ENCODE measurements at places on chromosomes 12 and 14. TPM values are rescaled to one million over a fixed set of nuclear protein-coding genes. Genes with fewer than 3 reads are reported as not detected.

Gene NANOG
- total RNA-seq = 0.21 TPM

Gene ATL1
- 18.6 TPM for total RNA-seq

Gene RAN
- 251 TPM for total RNA-seq

Gene GUCY2C
- total RNA-seq = not detected

Gene ABCB9
- total RNA-seq = 6.6 TPM

Measured in urinary bladder (tissue), 4 donors.